ENCODE measurements at places on chromosomes 3 and 15.
A peak's percentile ranks its signal among the peaks of the same experiment; 100 is the strongest.

GRCh38 chr3:69452295-69452694 lies 66.4 kb upstream of the FRMD4B start:
- DNase-seq: no peak

GRCh38 chr15:74826364-74826819 lies at the start of gene CPLX3:
Gene CPLX3, plus strand, starts transcription at chr15:74826627. Its CDS starts 77 bp downstream, at chr15:74826704.
- DNase-seq: peak; percentile 52

- DNase-seq: no peak
Measured at GRCh38 chr3:29347412-29347811, 66.5 kb downstream of the RBMS3 start.

DNA sequence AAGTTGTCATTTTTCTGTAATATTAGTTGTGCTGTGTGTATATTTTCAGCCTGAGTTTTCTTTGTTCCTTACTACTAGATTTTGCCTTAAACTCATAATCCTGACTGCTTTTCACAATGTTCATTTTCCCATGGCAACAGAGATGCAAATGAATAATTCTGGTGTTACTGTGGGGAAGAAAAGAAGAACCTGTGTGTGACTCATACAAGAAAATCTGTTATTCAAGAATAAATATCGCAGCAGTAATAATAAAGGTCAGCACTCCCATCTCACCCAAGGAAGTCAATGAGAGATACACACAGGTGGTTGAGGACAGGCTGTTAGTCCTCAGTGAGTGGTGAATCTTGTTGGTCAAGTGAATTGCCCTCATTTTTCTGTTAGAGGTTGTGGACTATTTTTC lies 656.6 kb upstream of the NAALADL2 start:
- DNase-seq: no peak

DNA sequence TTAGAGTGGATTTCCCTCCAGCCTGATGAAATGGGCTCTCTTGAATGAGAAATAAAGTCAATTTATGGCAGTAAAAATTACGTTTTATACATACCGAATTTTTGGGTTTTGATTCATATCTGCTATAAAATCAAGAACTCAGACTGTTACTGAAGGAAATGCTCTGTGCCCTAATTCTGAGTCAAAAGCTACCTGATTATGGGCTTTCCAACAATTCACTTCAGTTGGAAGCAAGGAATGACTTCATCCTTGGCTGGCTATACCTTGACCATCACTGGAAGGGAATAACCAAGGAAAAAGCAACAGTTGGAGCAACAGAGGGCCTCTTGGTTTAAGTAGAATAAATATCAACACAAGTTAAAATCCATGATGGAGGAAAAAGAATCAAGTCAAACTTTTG lies 88.6 kb downstream of the ZNF385D start:
- no peak for DNase-seq

DNA sequence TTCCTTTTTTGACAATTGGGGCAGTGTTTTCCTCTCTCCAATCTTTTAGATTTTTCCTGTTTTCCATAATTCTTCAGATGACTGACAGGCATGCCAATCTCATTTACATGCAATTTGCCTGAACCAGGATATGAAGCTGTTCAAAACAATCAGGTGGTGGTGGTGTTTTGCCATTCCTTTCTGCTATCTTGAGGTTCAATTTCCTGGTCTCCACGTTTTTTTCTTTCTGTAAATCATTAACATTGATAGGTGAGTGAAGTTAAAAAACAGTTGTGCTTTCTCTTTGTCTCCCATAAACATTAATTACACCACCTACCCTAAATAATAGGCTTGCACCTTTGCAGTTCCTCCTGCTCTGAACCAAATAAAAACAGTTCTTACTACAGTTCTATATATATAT lies 49.1 kb downstream of the C2CD4A start:
- no peak for DNase-seq

DNA sequence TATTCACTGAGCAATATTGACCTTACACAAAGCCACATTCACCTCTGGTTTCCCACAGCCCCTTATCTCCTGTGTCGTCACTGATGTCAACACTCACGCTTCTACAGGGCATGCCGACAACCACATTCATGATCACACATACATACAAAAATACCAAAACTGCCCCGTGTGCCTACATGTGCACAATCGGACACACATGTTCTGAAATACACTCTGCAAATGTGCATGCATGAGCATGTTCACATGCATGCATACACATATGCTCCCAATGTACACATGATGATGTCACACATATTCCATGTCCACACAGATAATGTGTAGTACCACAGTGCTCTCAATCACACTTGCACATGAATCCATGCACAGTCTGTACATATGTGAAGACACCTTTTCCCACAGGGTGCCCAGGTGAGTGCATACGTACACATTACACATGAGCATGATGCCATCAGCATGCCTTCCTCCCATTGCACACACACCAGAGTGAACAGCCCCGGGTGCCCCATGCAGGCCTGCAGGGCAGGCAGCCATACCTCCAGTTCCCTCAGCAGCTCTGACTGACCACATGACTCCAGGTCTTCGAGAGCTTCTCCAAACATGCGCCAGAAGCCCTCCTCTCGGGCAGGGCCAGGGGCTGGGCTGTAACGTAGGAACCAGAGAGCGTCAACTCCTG lies 37.0 kb downstream of the GRIP2 start:
- no peak for DNase-seq

- no peak for DNase-seq
Measured at GRCh38 chr3:94310341-94311135, 247.7 kb downstream of the NSUN3 start.

GRCh38 chr3:140540262-140540661 lies 137.6 kb upstream of the TRIM42 start:
- DNase-seq: no peak

- no peak for DNase-seq
Measured at GRCh38 chr3:172832983-172833382, 82.5 kb downstream of the ECT2 start.

DNA sequence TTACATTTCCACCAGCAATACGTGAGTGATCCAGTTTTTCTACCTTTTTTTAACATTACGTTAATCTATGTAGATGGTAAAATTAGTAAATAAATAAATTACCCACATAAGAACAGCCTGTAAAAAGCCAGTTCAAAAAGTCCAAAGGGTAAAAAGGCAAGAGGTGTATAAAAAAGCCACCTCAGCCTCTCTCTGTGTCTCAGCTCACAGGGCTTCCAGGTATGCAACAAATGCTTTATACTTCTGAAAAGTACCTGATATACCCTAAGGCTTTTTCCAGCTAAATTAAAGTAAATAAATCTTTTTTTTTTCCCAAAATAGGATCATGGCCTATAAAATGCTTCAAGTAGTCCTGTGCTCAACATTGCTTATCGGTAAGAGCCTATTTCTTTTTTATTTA lies at the start of gene C3orf85:
Gene C3orf85, plus strand, starts transcription at position 197 of the 400 bp plus-strand sequence. Its CDS starts 129 bp downstream, at position 326.
- DNase-seq: no peak

GRCh38 chr3:50359760-50360110 lies 414 bp upstream of the TMEM115 start:
- no peak for DNase-seq

- DNase-seq: no peak
Measured at GRCh38 chr3:46463120-46463867, 1.4 kb downstream of the LTF start.
